Spinal cord (tissue), 10 donors: ENCODE measurements at places on chromosomes 11 and 22.
A peak's percentile ranks its signal among the peaks of the same experiment; 100 is the strongest.

GRCh38 chr11:18365741-18366140 lies 28.6 kb upstream of the LDHA start:
- no peak for DNase-seq

DNA sequence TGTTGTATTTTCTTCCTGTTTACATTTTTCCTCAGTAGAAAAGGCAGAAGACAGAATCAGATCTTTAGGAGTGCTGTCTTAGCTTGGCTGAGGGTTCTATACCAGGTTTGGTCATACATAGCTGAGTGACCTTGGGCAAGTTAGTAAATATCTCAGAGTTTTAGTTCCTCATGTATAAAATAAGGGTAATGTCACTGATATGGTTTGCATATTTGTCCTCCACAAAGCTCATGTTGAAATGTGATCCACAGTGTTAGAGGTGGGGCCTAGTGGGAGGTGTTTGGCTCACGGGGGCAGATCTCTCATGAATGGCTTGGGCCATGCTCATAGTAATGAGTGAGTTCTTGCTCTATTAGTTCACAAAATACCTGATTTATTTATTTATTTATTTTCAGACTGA lies 7.5 kb upstream of the HTR3A start:
- no peak for DNase-seq

DNA sequence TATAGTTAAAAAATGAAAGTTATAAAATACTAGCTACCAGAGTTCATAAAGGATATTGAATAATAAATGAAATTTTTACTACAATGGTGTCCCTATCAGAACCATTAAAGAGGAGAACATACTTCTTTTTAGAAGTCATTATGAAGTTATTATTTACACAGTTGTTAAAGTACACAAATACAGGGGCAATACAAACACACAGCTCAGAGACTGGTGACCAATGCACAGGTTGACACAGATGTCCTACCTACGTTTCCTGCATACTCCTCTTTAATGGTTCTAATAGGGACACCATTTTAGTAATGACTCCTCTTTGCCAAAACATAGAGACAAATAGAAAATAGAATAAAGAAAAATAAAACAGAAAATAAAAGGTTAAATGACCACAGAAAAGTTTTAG lies 10.1 kb downstream of the NLRP10 start:
- no peak for DNase-seq

GRCh38 chr11:132088551-132088950 lies 718.1 kb downstream of the NTM start:
- no peak for DNase-seq

DNA sequence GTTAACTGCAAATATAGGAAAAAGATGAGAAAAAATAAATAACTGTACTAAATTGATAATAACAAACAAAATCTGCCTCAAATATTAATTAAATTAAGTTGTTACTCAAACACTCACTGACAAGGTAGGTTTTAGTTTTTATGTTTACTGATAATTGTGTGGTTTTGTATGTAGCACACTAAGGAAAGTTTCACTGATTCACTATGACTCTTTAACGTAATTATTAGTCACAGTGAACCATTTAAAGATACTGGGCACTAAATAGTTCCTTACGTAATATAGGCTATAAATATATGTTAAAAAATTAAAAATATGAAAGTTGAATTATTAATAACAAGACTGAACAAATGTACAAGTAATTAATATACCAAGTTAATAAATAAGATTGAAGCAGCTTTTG lies 2330.0 kb upstream of the RAG2 start:
- no peak for DNase-seq

GRCh38 chr11:90134478-90135003 lies at the start of gene NAALAD2:
Gene NAALAD2 (plus strand): TSS chr11:90134663. CDS start chr11:90134759, 96 bp downstream.
- DNase-seq = peak; percentile 50

DNA sequence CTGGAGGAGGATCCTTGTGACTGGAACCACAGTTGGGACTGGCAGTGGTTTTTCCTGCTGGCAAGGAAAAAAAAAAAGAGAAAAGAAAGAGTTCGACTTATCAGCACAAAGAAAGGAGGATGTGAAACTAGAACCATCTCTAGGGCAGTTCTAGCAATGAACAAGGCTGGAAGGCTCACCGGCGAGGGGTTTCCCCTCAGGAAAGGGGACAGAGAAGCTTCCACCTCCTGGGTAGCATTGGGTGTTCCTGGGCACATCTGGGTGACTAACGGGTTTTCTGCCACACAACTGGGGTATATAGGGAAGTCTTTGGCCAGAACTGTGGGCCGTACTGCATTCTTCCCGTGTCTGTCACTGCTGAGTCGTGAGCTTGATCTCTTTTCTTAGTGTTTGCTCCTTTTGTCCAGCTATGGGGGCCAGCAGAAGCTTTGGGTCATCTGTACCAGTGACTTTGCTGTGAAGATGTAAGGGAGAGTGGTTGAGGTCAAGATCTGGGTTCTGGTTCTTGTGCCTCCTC lies 109.4 kb upstream of the OR4B1 start:
- no peak for DNase-seq

GRCh38 chr11:73141031-73141308 lies 1.1 kb downstream of the FCHSD2 start:
- no peak for DNase-seq

DNA sequence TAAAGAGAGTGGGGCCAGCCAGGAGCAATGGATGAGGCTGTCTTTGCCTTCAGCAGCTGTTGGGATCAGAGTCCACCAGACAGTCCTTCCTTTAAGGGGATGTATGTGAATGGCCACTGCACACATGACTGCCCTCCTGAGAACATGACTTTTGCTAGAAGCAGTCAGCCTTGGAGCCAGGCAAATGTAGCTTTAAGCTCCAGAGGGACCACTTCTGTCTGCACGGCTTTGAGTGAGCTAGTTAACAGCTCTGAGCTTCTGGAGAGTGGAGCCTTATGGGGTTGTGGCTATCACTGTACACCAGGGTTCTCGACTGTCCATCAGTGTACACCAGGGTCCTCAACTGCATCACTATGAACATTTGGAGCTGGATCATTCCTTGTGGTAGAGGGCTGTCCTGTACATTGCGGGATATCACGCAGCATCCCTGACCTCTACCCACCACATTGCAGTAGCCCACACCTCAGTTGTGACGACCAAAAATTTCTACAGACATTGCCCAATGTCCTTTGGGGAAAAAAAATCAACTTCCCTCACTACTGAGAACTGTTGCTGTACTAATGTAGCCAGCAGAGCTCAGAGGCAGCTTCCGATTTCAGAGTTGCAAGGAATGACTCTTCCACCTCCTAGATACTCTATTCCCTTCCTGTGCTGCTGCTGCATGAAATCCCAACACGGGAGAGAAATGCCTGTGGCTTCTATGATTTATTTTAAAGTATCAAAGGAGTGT lies 169.4 kb downstream of the MYO18B start:
- DNase-seq = no peak
